ENCODE measurements at places on chromosomes 7 and 10.

GRCh38 chr7:49127359-49127913, 203.1 kb downstream of the CDC14C start:
- no peaks in the 10 kb centered on the region for H3K4me1 ChIP-seq
- no peak for DNase-seq
- H3K27me3 ChIP-seq, result no peaks in the 10 kb centered on the region
- no peak overlapping the region for H3K4me3 ChIP-seq
- H3K36me3 ChIP-seq, result no peaks in the 10 kb centered on the region

DNA sequence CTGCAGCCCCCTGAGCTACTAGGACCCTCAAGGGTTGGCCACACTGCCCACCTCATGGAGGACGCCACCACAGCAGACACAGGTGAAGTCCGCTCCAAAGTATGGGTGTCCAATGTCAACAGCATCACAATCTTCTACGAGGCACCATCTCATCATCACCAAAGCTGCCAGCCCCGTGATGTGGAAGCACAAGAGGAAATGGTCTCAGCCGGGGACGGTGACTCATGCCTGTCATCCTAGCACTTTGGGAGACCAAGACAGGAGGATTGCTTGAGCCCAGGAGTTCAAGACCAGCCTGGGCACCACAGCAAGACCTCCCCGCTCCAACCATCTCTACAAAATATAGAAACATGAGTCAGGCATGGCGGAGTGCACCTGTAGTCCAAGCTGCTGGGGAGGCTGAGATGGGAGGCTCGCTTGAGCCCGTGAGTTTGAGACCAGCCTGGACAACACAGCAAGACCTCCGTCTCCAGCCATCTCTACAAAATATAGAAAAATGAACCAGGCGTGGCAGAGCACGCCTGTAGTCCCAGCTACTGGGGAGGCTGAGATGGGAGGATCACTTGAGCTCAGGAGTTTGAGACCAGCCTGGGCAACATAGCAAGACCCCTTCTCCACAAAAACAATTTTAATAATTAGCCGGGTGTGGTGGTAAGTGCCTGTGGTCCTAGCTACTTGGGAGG, 48.8 kb upstream of the MYL10 start:
- no peak for DNase-seq
- H3K4me1 ChIP-seq, result peaks cover 22% of the 10 kb centered on the region
- no peak overlapping the region for H3K4me3 ChIP-seq
- H3K36me3 ChIP-seq, result no peaks in the 10 kb centered on the region

- H3K27ac ChIP-seq, result no peak overlapping the region
- H3K4me3 ChIP-seq, result no peak overlapping the region
- H3K36me3 ChIP-seq, result no peaks in the 10 kb centered on the region
- DNase-seq, result no peak
- H3K4me1 ChIP-seq, result peaks cover 10% of the 10 kb centered on the region
- H3K27me3 ChIP-seq, result no peaks in the 10 kb centered on the region
Observed at GRCh38 chr7:124768525-124768924, 2.9 kb upstream of the GPR37 start.

DNA sequence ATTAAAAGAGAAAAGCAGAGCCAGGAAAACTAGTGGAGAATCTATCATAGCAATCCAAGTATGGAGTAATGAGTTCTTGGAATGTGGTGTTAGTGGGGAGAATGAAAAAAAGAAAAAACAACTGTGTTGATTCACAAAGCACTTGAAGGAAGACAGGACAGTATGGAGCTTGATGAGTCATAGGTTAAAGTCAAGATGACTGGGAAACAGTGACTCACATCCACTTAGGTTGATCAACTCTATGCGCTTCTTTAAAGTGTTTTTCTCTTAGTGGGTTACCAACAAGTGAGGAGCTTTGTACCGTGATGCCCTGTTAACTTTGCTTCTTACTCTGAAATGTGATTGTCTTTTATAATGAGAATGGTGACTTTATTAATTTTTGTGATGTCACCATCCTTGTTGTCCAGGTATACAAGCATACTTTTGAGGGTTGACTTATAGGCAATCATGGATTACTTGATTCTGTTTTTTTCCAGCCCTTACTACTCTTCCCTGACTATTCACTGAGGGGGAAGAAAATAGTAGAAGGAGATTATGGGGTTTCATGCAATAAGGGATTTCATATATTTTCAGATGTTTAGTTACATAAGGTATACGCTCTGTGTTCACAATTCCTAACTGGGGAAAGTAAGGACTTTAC, 32.1 kb upstream of the MDFIC start:
- no peak overlapping the region for H3K27ac ChIP-seq
- no peaks in the 10 kb centered on the region for H3K27me3 ChIP-seq

GRCh38 chr7:2511769-2512168, 7.8 kb upstream of the LFNG start:
- no peaks in the 10 kb centered on the region for H3K27me3 ChIP-seq
- no peaks in the 10 kb centered on the region for H3K36me3 ChIP-seq
- no peak overlapping the region for H3K4me3 ChIP-seq
- DNase-seq, result no peak
- peak overlapping the region; percentile 69 for H3K27ac ChIP-seq
- H3K4me1 ChIP-seq, result peaks cover 40% of the 10 kb centered on the region

DNA sequence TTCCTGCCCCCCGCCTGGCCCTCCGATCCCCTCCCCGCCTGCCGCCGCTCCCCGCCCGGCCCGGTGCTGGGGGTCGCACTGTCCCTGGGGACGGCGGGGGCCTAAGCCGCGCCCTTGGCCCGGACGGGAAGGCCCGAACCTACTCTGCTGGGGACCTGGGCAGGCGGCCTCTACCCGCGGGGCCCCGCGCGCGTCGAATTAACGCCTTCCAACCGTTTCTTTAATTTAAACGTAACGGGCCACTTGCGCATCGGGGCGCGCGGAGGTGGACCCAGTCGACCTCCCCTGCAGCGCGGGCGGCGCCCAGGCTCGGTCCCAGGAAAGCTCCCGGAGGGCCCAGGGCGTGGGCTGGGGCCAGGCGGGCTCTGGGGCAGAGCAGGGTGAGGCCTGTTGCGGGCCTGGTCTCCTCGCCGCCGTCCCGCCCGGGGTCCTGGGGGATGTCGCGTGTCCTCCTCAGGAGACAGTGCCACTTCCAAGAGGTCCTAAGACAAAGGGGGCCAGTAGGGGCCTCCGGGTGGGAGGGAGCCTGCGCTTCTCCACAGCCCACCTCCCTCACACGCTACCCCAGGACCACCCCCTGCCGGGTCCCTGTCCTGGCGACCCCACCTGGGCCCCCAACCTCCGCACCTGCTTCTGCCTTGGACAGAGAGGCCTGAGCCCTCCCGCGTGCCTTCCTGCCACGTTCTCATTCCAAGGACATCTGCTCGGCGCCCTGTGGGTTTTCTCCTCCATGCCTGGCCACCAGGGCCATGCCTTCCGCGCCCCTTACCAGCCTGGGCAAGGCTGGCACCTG, 658 bp upstream of the PTPRN2 start:
- no peaks in the 10 kb centered on the region for H3K36me3 ChIP-seq
- H3K4me1 ChIP-seq, result peaks cover 15% of the 10 kb centered on the region
- no peak overlapping the region for H3K27ac ChIP-seq
- H3K27me3 ChIP-seq, result no peaks in the 10 kb centered on the region

DNA sequence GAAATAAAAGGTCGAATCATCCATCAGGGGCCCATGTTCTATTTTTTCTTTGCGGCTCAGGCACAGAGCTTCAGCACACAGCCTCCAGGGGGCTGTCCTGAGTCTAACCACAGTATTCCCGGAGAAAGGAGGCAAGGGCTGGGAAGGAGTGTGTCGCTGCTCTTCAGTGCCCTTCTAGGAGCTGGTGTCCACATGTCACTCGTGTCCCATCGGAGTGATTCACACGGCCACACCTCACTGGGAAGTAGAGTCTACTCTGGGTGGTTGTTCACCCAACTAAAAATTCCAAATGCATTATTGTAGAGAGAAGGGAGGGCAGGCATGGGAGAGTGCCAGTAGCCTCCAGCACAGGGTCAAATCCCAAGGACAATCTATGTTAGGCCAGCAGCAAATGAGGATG, 114.8 kb upstream of the LANCL2 start:
- H3K36me3 ChIP-seq, result no peaks in the 10 kb centered on the region
- H3K27ac ChIP-seq, result no peak overlapping the region
- no peak for DNase-seq

- H3K4me3 ChIP-seq, result no peak overlapping the region
- no peak overlapping the region for H3K27ac ChIP-seq
- no peaks in the 10 kb centered on the region for H3K36me3 ChIP-seq
- H3K27me3 ChIP-seq, result no peaks in the 10 kb centered on the region
- no peak for DNase-seq
- peaks cover 38% of the 10 kb centered on the region for H3K4me1 ChIP-seq
Observed at GRCh38 chr7:39603924-39604323, 19.4 kb upstream of the RALA start.

GRCh38 chr7:122764902-122765301, 62.2 kb upstream of the RNF148 start:
- no peaks in the 10 kb centered on the region for H3K4me1 ChIP-seq
- no peaks in the 10 kb centered on the region for H3K27me3 ChIP-seq
- no peaks in the 10 kb centered on the region for H3K36me3 ChIP-seq
- H3K4me3 ChIP-seq, result no peak overlapping the region

DNA sequence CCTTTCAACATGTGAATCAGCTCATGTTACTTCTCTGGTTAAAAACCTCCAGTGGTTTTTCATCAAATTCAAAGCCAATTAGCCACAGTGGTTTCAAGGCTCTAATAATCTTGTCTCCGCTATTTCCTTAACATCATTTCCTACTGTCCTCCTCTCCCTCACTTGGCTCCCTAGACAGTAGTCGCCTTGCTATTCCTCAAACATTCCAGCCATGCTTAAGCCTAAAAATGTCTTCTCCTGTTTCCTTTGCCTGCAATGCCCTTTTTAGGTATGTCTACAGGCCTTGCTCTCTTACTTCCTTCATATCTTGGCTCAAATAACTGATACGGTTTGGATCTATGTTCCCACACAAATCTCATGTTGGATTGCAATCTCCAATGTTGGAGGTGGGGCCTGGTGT, 779.4 kb upstream of the LRRN3 start:
- DNase-seq, result no peak
- no peaks in the 10 kb centered on the region for H3K27me3 ChIP-seq
- H3K4me3 ChIP-seq, result no peak overlapping the region
- no peaks in the 10 kb centered on the region for H3K36me3 ChIP-seq
- H3K27ac ChIP-seq, result no peak overlapping the region

DNA sequence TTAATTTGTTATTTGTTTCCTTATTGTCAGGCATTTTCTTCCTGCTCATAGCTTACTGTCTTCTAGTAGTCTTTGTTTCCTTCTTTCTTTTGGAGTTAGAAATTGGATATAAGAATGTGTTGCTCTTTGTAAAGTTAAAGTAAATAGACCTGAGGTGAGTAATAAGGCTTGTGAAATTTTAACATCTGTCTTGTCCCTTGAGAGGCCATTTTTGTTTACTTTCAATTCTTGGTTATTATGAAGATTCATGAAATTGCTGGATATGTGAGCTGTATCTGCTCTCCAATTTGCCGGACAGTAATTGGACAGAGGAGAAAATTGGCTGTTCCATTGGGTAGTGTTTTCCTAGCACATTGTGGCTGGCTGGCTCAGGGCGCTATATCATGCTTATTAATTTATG, 260.7 kb downstream of the EXOC4 start:
- no peaks in the 10 kb centered on the region for H3K27me3 ChIP-seq
- DNase-seq, result no peak

GRCh38 chr10:27744802-27745731, 552 bp downstream of the MKX start:
- peaks cover 62% of the 10 kb centered on the region for H3K4me1 ChIP-seq
- H3K27ac ChIP-seq, result no peak overlapping the region
- no peaks in the 10 kb centered on the region for H3K36me3 ChIP-seq
- peaks cover 11% of the 10 kb centered on the region for H3K27me3 ChIP-seq
- peak overlapping the region; percentile 54 for H3K4me3 ChIP-seq

GRCh38 chr7:108114117-108114841, 15.9 kb downstream of the LAMB4 start:
- H3K36me3 ChIP-seq, result no peaks in the 10 kb centered on the region
- H3K27ac ChIP-seq, result no peak overlapping the region
- H3K27me3 ChIP-seq, result no peaks in the 10 kb centered on the region
- H3K4me1 ChIP-seq, result no peaks in the 10 kb centered on the region

GRCh38 chr10:49365675-49366415, 30.0 kb downstream of the DRGX start:
- H3K27me3 ChIP-seq, result peaks cover 5% of the 10 kb centered on the region
- no peak overlapping the region for H3K27ac ChIP-seq
- H3K4me1 ChIP-seq, result no peaks in the 10 kb centered on the region

Measured in esophagus squamous epithelium (tissue), 5 donors.